ENCODE measurements at places on chromosomes 4 and X.

- no peak for DNase-seq
Measured at GRCh38 chr4:152708361-152708760, 28.6 kb upstream of the TMEM154 start.

DNA sequence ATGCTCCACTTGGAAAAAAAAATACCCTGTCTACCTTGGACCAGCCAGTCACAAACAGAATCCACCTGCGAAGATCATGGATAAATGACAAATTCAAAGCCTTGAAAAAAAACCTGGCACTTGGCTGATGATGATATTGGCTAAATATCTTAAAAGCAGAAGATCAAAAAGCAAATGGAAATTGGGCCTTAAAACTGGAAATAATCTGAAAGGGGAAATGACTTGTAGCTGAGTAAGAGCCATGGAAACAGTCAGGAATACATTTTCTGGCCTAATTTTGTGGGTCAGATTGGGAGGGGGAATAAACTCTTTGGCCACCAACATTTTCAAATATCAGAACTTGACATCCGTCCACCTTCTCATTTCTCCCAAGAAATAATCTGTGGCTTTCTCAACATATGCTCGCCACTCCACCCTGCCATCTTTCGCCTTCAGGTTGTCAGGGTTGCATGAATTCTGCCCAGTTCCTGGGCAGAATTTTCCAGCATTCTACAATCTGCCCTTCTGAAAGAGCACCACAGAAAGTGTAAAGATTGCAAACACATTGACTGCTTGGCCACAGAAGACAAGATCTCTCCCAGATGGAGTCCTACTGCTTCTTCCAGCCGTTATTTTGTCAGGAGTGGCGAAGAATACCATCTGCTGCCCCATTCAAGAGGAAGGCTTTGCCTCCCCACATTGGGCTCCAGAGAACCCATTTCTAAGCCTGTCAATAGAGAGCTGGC is 1.7 kb upstream of the NDP start:
- DNase-seq: no peak

DNA sequence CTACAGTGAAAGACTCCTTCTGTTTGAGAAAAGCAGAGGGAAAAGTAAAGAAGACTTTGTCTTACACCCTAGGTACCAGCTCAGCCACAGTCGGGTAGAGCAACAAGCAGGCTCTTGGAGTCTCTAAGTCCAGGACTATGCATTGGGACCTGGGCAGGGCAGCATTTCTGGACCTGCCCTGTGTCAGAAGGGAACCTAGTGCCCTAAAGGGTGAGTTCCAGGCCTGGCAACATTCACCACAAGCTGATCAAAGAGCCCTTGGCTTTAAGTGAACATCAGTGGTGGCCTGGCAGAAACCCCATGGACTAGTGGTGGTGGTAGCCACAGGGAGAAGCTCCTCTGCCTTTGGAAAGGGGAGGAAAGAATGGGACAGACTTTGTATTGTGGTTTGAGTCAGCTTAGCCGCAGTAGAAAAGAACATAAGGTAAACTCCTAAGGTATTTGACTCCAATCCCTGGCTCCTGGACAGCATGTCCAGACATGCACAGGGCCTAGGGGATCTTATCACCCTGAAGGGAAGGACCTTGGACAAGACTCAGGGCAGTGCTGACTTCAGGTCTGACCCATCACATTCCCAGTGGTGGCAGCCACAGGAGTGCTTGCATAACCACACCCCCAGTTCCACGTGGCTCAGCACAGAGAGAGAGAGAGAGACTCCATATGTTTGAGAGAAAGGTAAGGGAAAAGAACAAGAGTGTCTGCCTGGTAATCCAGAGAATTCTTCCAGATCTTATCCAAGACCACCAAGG is 32.6 kb downstream of the CCDC158 start:
- no peak for DNase-seq

GRCh38 chrX:107738272-107738671 is 37.3 kb downstream of the TSC22D3 start:
- DNase-seq: no peak

GRCh38 chrX:73940893-73941470 is 363.0 kb upstream of the ZCCHC13 start:
- no peak for DNase-seq

DNA sequence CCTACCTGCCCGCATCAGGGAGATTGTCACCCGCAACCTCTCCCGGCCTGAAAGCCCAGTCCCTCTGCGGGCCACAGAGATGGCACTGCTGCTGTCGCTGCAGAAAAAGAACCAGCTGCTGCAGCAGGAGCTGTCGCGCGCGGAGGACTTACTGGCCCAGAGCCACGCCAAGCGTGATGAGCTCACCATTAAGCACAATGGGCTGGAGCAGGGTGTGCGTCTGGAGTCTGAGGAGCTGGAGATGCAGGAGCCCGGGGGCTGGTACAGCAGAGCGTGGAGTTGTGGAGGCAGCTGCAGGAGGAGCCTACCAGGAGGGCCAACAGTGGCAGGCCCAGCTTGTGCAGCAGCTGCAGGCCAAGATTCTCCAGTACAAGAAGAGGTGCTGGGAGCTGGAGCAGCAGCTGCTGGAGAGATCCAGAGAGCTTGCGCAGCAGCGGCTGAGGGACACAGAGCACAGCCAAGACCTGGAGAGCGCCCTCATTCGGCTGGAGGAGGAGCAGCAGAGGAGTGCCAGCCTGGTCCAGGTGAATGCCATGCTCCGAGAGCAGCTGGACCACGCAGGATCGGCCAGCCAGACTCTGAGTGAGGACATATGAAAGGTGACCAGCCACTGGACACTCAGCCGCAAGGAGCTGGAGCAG is 11.3 kb downstream of the SMIM10L2A start:
- no peak for DNase-seq

DNA sequence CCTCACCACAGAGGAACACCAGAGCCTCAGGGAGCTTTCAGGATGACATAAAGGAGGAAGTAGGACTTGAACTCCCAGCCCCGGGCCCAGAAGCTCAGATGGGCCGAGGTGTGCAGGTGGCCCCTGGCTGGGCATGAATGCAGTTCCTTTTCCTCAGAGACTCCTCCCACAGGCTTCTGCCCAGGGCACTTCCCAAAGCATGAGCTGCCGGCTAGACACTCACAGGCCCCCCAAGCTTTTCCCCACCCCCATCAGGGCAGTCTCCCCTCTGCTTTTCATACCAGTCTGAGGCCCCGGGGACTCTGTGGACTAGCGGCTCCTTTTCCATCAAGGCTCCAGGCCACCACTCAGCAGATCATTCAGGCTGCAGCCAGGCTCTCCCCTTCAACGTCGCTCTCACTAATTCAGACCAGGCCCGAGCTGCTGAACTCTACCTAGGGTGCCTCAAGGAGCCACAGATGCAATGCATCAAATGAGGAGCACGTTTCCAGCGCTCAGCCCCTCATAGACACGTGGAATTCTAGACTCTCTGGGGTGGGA is 36.9 kb downstream of the HMX1 start:
- DNase-seq: no peak

DNA sequence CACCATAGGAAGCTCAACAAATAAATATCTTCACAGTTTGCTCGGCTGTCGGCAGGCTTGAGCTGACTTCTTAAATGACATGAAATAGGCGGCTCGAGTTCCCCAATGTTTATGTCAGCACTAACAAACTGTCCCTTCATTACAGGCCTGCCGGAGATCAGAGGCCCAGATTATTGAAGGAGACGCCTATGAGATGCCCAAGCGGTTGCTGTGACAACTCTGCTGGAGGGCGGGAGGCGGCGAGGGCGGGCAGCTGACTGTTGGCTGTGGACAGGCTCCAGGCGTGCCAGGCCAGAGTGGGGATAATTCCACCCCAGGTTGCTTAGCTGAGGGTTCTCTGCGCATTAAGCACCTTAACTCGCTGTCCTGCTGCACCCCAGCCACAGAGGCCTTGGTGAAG is 39.2 kb upstream of the MSX1 start:
- DNase-seq: no peak

GRCh38 chr4:176540814-176541213 is 221.0 kb downstream of the SPCS3 start:
- no peak for DNase-seq

- DNase-seq: no peak
Measured at GRCh38 chrX:53116101-53116500, 22.2 kb downstream of the KANTR start.
